ENCODE measurements at places on chromosomes 4 and X.

DNA sequence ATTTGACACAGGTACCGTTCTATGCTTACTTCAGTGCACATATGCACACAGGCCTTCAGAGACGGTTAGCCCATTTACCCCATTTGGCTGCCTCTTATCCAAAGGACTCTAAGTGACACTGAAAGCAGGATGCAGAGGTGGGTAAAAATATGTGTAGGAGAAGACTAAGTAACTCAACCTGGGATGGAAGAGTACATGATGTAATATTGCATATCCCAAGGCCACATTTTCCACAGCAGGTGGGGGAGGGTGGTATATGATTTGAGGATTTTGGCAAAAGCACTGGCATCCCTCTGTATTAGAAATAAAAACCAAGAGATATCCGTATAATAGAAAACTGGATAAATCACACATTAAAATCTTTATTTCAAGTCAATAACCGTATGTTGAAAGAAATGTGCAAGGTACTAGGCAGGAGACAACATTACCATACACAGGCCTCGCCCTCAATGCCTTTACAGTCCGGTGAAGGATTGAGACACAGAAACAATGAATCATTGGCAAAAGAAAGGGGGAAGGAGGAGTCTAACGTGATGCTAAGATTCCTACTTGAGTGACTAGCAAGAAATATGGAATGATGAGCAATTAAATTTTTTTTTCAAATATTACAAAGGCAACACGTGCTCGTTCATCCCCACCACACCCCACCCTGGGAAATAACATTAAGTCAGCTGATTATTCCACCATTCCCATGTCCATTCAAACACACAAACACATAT, 161.0 kb upstream of the RASGEF1B start:
- DNase-seq = no peak

GRCh38 chrX:132953354-132953753, 5.1 kb downstream of the HS6ST2 start:
- DNase-seq = no peak

DNA sequence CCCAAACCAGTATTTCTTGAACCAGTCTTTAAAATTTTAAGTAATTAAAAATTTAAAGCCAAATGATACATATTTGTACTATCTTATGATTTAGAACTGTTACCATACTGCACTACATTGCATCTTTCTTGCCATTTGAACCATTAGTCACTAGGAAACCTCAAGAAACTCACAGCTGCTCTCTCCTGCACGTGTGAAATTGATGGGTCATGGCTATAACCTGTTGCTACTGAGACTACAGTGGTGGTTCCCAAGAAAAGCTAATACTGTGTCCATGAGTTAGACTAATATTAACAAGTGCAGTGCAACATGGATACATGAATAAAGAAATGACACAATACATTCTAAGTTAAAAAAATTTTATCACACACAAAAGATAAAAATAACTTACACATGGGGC, 88.4 kb downstream of the PDE5A start:
- DNase-seq = no peak

- no peak for DNase-seq
Observed at GRCh38 chr4:1812720-1813119, 19.6 kb downstream of the FGFR3 start.

- DNase-seq = no peak
Observed at GRCh38 chr4:97560009-97560408, 583.3 kb downstream of the STPG2 start.

- peak; percentile 25 for DNase-seq
Observed at GRCh38 chr4:38266616-38267015, 306.4 kb downstream of the PTTG2 start.

DNA sequence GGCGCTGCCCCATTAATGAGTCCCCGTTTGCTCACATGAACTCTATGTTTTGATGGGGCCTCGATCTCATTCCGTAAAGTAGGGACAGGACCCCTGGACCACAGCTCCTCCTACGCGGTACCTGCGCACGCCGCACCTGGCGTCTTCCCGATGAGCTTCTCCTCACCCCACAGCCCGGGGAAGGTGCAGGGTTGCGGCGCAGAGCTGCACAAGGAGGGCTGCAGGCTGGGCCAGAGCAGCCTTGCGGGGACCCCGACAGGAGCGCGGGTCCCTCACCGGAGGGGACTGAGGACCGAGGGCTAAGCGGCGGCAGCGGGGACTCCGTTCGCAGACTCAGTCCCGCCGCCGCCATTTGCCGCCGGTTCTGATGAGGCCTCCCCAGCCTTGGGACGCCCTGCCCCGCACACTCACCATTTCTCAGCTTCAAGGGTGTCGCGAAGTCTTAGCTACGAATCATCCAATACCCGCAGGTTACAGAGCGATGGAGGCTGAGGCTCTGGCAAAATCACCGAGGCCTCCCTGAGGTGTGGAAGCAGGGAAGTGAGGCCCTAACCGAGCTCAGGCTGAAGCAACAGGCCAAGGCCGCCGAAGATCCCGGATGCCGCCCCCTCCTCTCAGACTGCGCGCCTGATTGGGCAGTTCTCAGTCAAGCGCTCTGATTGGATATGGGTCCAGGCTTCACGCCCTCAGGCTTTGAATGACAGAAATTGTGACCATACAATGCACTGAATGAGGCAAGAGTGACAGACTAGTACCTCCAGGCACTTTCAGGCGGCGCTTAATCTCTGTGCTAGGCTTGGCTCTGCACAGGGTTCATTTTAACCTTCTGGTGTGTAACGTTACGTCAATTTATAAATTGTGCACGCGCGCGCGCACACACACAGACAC, 25.1 kb downstream of the ZNF721 start:
- peak; percentile 98 for DNase-seq

- DNase-seq = no peak
Observed at GRCh38 chrX:150849996-150850720, 48.3 kb downstream of the CD99L2 start.

GRCh38 chr4:40546969-40547788, 82.5 kb downstream of the RBM47 start:
- DNase-seq = no peak

- no peak for DNase-seq
Observed at GRCh38 chr4:5469861-5470260, 238.5 kb downstream of the EVC2 start.

- DNase-seq = no peak
Observed at GRCh38 chr4:15725608-15726007, 22.7 kb downstream of the BST1 start.

- DNase-seq = no peak
Observed at GRCh38 chr4:130233377-130234047, 1137.6 kb downstream of the C4orf33 start.

GRCh38 chrX:121457096-121457495, 409.7 kb downstream of the GLUD2 start:
- no peak for DNase-seq

DNA sequence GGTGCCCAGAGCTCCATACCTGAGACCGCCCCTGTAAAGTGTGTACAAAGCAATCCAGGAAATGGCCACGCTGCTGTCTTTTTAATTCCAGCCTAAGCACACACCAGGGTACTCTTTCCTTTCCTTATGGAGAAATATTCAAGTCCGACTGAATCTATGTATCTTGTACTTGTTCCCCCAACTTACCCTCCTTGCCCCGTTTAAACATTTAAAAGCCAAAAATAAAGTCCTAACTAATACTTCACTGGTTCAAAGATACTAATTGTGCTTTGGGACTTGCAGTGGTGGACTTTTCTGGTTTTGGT, 731 bp upstream of the AMMECR1 start:
- DNase-seq = no peak

DNA sequence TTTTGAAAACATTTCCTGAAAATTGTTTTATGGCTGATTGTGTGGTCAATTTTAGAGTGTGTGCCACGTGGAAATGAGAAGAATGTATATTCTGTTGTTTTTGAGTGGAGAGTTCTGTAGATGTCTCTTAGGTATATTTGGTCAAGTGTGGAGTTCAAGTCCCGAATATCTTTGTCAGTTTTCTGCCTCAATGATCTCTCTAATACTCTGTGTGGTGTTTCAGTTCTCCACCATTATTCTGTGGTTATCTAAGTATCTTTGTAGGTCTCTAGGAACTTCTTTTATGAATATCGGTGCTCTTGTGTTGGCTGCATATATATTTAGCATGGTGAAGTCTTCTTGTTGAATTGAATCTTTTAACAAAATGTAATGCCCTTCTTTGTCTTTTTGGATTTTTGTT, 113.3 kb downstream of the LINC00632 start:
- DNase-seq = no peak

- DNase-seq = no peak
Observed at GRCh38 chr4:68319040-68319439, 30.9 kb downstream of the YTHDC1 start.

- peak; percentile 64 for DNase-seq
Observed at GRCh38 chrX:47321386-47321785, 49.0 kb upstream of the ZNF157 start.

GRCh38 chr4:144709793-144710525, 64.0 kb downstream of the HHIP start:
- no peak for DNase-seq

GRCh38 chr4:123244137-123244536, 152.5 kb upstream of the SPRY1 start:
- DNase-seq = peak; percentile 14

DNA sequence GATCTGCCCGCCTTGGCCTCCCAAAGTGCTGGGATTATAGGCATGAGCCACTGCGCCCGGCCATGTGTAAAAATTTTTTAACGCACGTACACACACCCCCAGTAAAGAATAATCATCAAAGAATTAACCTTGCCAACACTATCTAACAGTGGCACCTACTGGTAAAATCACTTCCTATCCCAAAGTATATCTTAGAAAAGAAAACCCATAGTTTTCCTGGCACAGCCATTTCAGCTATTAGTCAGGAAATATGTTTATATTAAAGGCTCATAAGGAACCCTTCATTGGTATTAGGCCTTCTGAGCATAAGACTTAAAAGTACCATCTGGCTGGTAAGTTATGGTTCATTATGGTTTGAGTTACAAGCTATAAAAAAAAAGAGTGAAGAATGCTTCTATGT, 14.1 kb downstream of the S100G start:
- DNase-seq = no peak

GRCh38 chr4:86848732-86849619, at the start of gene SLC10A6:
SLC10A6 (minus strand) TSS chr4:86849384; CDS start chr4:86849115, 269 bp downstream.
- no peak for DNase-seq

DNA sequence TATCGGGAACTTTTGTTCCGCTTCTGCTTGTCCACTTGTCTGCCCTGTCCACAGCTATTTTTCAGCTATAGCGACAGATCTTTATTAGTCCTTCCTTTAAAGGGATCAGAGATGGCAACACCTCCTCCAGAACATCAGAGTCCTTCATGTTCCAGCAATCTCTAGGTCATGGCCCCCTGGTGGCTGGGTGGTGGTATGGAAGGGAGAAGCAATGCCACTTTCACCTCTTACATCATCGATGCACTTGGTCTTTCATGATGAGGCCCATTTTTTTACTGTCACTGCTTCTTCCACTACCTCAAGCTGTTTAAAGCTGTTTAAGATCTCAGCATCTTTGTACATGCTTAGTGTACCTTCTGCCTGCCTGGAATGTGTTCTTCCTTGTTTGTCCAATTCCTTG, 106.7 kb downstream of the ARHGAP6 start:
- no peak for DNase-seq

GRCh38 chr4:67084783-67085182, 460.5 kb downstream of the CENPC start:
- no peak for DNase-seq

GRCh38 chr4:145153904-145154298, 26.5 kb downstream of the OTUD4 start:
- no peak for DNase-seq

DNA sequence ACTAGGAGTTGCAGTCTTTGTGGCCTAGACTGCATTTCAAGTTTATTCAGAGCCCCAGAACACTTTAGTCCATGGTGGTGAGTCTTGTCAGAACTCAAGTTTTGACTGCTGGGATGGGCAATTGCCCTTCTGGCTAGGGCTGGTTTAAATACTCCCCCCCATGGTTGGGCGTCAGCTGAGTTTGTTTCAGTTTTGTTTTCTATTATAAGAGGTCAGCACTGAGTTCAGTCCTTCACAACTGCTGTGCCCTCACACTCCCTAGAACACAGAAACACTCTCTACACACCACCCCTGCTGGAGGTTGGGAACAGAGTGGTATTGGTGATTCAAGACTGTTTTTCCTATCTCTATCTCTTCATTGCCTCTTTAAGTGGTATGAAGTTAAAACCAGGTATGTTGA, 217.0 kb downstream of the GUCY2F start:
- DNase-seq = no peak

DNA sequence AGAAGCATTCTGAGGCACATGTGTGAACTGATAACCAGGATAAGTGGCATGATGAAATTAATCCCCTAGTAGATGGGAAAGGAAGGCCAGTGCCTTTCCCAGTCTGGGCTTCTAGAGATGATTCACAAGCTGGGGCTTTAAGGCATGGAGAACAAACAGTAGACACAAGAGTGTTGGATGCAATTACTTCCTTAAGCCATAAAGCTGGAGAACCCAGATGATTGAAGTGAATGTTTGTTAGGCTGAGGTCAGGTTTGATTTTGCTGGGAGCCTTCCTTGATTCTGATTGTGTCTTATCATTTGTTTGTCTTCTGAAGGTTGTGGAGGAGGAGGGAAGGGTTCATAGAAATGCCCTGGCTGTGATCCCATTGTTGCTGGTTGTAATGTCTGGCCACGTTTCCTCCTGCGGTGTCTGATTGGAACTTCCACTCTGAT, 125.2 kb downstream of the NHS start:
- no peak for DNase-seq

DNA sequence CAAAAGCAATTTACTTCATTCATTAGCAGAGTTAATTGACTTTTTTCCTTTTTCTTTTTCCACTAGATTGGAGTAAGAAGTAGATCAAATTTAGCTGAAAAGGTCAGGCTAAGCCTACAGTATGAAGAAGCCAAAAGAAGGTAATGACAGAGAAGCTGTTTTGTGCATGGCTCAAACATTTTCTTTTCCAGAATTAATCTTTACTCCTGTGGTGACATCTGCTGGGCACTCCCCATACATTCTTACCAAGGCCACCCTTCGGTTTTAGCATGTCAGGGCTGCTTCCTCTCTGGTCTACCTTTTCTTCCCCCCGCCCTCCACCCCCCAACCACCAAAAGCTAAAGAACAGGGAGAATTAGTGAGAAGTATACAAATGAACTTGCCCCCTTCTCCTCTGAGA, 70.2 kb downstream of the CLDN22 start:
- no peak for DNase-seq

GRCh38 chr4:116638592-116638991, 446.8 kb downstream of the TRAM1L1 start:
- DNase-seq = no peak

DNA sequence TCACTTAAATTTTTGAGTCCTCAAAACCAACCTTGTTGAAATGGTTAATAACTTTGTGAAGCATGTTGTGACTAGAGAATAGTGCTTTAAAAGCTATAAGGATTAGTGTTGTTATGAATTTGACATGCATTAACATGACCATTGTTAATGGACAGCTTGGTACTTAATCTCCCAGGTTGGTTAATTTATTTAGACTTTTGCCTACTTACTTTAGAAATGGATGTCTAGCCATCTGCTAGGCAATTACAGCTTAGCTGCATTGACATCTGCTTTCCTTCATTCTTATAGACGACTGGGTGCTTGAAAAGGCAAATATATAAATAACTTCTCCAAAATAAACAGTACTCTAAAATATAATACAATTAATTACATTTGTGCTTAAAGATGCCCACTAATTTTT, 368.0 kb downstream of the CCSER1 start:
- no peak for DNase-seq

- DNase-seq = no peak
Observed at GRCh38 chr4:86963697-86964096, 28.9 kb downstream of the AFF1 start.

All from AG08396 (cell line).